Glomerular endothelial cell (primary cell): ENCODE measurements at places on chromosomes 11 and 22. TPM values are rescaled to one million over a fixed set of nuclear protein-coding genes. Genes with fewer than 3 reads are reported as not detected.

C11orf42 gene
- not detected in 2 replicates for total RNA-seq

TRPM5 gene
- total RNA-seq: not detected in 2 replicates

VSIG2 gene
- 1.1 TPM in 1 of 2 replicates, not detected in the other for total RNA-seq

ARFGAP3 gene
- 36.6 and 48.9 TPM in 2 replicates for total RNA-seq

CYTH4 gene
- 0.24 and 0.47 TPM in 2 replicates for total RNA-seq

ABCC8 gene
- total RNA-seq: not detected in 2 replicates

DMC1 gene
- 1.3 TPM in 1 of 2 replicates, not detected in the other for total RNA-seq

- no peak for DNase-seq
These were observed 121.3 kb upstream of the SERPIND1 start for GRCh38 chr22:20652582-20652981.

- peak; percentile 48 for DNase-seq
These were observed 1.7 kb downstream of the CBX6 start for GRCh38 chr22:38870312-38870741.

- DNase-seq: no peak
These were observed 1682.4 kb downstream of the LRRC4C start for GRCh38 chr11:39777035-39777434.

GRCh38 chr11:69911310-69912160, 92.3 kb upstream of the FGF3 start:
- no peak for DNase-seq

DNA sequence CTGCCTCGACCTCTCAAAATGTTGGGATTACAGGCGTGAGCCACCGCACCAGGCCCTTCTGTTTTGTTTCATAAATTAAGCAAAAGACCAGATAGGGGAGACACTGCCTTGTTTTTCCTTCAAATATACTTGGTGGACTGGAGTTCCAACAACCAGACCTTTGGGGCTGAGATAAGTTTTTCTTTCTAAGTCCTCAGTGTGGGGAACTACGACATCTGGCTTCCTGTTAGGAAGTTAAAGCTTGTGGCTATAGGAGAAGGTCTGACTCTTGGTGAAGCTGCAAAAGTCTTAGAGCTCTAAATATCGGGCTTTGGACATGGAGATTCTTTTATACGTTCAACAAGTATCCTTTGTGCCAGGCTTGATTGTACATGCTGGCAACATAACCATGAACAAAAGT, 64.1 kb upstream of the EED start:
- DNase-seq: no peak

DNA sequence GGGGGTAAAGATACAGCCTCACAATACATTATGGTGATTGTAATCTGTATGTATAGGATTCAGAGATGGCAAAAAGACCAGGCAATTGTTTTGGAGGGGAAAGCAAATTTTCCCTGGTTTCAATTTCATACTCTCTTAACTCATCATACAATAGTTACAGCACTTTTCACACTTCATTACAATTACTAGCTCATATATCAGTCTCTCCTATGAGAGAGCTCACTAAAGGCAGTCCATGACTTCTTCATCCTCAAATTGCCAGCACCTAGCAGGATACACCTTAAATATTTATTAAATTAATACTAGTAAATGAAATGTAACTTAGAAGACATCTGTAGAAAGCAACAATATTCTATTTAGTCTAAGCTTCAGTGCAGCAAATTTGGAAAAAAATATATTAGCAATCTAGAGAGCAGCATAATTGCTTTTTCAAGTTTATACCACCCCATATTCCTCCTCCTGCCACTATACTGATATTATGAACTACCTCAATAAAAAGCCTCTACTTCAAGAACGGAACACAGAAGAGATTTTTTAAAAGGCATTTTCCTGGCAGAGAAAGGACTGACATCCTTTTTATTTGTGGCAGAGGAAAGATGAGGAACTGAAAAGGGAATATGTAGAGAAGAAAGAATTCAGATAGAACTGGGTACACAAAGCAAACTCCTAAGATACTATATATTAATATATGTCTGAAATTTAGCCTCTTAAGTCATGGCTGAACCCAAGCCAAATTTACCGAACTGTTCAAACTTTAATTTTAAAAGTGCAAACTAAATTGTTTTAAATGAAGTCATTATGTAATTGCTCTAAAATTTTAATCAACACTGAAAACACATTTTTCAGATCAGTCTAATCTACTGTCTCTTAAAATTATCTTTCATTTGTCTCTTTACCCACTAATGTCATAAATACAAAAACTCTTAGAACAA, 27.7 kb downstream of the PICALM start:
- no peak for DNase-seq

DNA sequence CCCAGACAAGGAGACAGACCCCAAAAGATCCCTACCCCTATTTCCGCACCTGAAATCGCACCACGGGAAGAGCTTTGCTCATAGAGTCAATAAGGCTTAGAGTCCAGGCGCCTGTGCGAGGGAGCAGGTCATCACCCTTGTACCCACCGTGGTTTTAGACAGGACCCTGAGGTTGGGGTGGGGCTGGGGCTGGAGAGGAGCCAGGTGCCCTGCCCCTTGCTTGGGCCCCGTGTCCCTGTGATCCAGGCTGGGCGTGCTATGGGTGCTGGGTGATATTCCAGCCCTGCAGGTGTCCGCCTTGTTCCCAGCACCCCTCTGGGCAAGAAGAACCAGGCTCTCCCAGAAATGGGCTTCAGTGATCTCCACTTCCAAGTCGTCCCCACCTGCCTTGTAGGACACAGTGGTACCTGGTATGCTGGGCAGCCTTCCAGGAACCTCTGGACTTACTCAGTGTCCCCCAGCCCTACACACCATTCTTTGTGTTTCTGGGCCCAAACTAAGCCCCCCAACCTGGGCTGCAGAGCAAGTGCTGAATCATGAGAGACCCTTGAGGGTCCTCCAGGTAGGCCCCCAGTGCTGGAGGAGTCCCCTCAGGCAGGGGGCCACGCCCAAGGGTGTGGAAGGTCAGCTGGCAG, 4.5 kb downstream of the CD81 start:
- DNase-seq: no peak

DNA sequence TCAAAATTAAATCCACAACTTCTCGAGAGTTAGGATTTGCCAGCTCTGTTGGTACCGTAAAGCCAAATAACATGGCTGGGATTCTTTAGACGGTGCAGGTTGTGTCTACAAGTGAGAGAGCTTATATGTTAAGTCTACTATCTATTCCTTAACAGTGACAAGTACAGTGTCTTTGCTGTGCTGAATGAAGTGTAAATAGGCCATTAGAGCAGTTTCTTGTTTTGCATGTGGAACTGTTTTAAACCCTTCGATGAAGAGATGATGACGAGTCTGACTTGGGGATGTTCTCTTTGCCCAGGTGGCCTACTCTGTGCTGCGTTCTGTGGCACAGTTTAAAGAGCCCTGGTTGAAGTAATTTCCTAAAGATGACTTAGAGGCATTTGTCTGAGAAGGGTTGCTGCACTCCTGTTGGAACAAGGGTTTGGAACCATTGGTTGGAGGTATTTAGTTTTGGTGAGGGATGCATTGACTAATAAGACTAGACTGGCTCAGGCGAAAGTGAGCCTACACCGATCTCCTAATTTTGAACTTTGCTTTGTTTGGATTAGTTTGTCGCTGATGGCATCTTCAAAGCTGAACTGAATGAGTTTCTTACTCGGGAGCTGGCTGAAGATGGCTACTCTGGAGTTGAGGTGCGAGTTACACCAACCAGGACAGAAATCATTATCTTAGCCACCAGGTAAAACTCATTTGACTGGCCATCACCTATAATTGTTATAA, 988 bp downstream of the RPS3 start:
- DNase-seq: no peak

- no peak for DNase-seq
These were observed 496 bp upstream of the CST6 start for GRCh38 chr11:66011239-66011784.

GRCh38 chr22:18996376-18996900, 60.3 kb upstream of the PRODH start:
- no peak for DNase-seq

- no peak for DNase-seq
These were observed 3.9 kb upstream of the RAB38 start for GRCh38 chr11:88179141-88179540.

DNA sequence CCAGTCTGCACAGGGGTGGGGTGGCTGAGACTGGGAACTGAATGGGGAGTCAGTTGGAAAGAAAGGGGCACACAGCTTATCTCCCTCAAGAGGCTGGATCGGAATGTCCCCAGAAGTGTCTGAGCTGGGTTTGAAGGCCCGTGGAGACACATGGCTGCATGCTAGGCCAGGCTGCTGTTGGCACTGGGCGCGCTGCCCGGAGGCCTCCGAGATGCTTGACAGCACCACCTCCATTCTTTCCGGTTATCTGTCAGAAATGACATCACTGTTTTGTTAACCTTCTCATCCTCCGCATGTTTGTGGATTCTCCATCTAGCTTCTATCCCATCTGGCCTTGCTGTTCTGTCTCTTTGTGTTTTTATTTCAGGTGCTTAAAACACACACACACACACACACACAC, 85.5 kb downstream of the APIP start:
- DNase-seq: no peak

DNA sequence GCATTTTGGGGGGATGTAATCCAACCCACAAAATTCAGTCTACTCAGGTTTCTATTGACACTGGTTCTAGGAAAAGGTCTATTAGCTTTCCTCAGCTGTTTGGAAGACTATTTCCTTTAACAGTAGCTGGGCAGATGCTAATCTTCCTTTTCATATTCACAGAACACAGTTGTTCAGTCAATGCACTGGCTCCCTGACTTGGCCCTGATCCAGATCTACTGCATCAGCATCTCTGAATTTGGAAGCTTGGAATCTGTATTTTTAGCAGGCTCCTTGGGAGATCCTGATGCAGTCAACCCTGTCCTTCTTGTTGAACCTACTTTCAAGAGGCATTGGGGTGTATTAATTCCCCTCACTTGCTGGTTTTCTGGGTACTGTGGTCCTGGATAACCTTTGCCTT, 6.3 kb downstream of the HTATIP2 start:
- DNase-seq: no peak

GRCh38 chr11:76978239-76978638, 56.0 kb upstream of the B3GNT6 start:
- DNase-seq: no peak
